Islet precursor cell (in vitro differentiated cells): ENCODE measurements at places on chromosomes 4 and X.

DNA sequence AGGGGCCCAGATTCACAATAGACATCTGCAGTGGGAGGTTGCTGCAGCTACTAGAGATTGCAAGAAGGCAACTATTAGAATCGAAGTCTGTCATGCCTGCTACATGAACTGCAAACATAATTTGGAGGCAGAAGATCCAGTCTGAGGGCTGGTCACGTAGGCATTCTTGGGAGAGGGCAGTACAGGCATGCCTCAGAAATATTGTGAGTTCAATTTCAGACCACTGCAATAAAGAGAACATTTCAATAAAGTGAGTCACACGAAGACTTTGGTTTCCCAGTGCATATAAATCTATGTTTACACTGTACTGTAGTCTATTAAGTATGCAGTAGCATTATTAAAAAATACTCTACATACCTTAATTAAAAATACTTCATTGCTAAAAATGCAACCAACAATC is 585.8 kb upstream of the FAT1 start:
- no peak for DNase-seq

GRCh38 chr4:180100433-180101344 is 2142.5 kb upstream of the TENM3 start:
- no peak for DNase-seq

DNA sequence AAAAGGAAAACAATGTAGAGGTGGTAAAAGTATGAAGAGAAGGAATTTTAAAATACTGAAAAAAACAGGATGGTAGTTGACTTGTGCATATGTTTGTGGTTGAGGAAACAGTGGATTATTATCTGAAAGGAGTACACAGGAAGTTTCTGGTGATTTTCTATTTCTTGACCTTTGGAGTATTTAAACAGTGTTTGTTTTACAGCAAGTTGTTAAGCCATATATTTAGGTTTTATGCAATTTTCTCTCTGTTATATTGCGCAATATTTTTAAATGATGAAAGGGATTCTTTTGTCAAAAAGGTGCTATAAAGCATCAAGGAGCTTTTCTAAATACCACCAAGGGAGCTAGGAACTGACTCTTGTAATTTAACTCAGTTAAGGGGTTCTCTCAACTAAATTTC is 343.1 kb upstream of the MAOA start:
- DNase-seq, result no peak

GRCh38 chr4:154164931-154165839 is 326.4 kb downstream of the DCHS2 start:
- DNase-seq, result peak; percentile 94

DNA sequence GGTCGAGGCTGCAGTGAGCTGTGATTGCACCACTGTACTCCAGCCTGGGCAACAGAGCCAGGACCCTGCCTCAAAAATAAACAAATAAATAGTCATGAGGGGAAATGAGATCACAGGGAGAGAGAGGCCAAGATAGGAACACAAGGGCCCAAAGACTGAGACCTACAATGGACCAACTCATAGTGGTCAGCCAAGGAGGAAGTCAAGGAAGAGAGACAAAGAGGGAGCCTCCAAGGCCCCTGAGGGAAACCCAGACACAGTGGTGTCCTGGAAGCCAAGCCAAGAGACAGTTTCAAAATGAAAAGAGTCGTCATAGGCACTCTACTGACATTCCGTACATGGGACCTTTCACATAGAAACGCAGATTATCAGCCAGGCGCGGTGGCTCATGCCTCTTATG is 153.3 kb downstream of the BCOR start:
- DNase-seq, result no peak

DNA sequence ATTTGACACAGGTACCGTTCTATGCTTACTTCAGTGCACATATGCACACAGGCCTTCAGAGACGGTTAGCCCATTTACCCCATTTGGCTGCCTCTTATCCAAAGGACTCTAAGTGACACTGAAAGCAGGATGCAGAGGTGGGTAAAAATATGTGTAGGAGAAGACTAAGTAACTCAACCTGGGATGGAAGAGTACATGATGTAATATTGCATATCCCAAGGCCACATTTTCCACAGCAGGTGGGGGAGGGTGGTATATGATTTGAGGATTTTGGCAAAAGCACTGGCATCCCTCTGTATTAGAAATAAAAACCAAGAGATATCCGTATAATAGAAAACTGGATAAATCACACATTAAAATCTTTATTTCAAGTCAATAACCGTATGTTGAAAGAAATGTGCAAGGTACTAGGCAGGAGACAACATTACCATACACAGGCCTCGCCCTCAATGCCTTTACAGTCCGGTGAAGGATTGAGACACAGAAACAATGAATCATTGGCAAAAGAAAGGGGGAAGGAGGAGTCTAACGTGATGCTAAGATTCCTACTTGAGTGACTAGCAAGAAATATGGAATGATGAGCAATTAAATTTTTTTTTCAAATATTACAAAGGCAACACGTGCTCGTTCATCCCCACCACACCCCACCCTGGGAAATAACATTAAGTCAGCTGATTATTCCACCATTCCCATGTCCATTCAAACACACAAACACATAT is 161.0 kb upstream of the RASGEF1B start:
- no peak for DNase-seq

DNA sequence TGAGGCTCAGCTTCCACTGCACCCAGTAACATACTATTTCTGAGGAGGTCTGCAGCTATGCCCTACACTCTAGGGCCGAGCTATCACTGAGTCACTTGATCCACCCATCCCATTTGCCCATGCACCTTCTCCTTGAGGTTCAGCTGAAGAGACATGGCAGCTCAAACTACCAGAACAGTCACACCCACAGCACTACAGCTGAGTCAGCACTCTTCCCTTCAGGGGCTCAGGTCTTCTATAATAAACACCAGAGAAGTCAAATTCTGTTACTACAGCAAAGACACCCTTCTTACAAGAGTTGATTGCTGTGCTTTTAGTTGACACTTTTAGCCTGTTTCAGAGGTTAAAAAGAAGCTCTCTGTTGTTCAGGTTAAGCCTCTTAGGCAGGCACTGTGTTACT is 1696.4 kb upstream of the ADGRL3 start:
- DNase-seq, result no peak

DNA sequence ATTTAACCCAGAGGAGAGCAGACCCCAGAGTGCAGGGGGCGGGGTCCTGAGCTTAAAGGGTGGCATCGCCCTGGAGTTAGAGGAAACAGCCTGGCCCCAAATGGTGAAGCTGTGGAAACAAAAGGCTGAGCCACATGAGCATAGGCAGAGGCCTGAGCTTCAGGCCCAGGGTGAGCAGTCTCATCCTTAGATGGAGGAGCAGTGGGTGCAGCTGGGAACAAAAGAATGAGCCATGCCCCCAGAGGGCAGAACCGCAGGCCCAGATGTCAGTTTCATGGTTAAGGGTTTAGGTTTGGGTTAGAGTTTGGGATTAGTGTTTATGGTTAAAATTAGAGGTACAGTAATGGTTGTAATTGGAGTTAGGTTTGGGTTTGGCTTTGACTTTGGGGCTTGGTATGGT is 44.4 kb upstream of the IL9R start:
- no peak for DNase-seq

- DNase-seq, result no peak
Measured at GRCh38 chr4:48081196-48081595, 52.9 kb downstream of the TXK start.

DNA sequence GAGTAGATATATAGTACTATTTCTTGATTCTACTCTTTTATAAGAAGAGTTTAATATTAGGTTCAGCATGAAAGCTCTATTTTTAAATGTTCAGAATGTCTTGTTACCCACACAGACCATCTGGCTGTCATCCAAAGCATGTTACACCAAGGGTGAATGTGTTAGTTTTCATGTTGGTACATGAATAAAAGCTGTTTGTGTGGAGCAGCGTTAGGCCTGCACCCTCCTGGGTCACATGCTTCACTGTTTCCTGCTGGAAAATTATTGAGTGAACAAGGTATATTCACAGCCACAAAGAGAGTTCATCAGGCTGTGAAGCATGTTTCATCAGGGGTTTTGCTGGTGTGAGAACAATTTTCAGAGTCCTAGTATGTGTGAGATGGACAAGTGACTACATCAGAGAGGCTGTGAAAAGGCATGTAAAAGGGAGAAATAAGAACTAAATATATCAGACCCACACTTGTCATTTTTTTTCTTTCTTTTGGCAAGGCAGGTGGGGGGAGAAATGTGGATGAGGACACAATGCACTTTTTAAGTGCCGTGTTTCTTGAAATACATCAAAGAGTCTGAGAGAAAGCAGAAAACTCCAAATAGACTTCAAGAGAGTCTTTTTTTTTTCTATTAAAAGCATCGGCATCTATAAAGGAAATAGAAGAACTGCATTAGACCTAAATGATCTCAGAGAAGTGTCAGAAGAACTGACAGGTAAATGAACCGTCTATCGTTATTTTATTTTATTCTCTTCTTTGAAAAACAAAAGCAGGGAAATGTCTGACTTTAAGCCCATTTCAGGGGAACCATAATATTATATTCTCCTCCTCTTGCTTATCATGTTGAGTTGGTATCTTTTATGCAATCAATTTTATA is 2429.7 kb downstream of the PCDH7 start:
- no peak for DNase-seq

- DNase-seq, result no peak
Measured at GRCh38 chrX:104098151-104098808, 14.0 kb upstream of the ZCCHC18 start.

DNA sequence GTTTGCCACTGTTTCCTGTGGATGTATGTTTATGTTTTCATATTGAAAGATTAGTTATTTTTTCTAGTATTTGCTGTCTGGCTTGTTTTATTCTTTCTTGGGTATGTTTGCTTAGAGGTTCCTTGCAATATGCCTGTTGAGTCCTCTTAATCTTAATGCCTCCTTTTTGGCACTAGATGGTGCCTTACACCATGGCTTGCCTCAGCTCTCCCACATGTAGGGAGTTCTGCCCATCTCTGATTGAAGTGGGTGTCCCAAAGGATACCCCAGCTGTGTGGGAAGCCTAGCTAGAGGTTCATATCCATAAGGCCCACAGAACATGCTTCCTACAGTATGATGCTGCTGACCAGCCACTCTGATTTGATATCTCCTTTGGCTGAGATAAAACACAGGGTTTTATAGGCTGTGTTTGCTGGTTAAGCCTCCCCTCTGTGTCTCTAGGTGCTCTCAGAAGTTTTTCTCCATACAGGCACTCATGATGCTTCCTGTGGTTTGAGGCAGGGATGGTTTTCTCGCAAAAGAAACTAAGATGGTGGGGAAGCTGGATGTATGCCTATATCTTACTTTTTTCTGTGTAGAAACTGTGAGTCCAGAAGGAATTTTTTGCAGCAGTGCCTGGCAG is 162.4 kb downstream of the ASB9 start:
- DNase-seq, result no peak

DNA sequence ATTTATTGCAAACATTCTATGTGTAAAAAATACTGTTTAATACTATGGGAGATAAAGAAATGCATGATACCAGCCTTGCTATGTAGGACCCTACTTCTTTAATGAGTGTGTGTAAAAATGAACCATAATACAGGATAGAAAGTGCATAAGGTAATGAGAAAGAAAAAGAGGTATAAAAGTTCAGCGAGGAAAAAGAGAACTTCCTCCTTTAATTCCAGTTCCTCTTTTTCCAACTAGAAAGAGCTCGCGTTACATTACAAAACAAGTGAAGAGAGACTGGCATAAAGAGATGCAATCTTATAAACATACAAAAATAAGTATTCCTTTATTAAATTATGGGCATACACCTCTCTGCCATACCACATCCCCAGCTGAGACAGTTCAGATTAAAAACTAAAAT is 77.4 kb downstream of the ANKRD17 start:
- DNase-seq, result no peak

DNA sequence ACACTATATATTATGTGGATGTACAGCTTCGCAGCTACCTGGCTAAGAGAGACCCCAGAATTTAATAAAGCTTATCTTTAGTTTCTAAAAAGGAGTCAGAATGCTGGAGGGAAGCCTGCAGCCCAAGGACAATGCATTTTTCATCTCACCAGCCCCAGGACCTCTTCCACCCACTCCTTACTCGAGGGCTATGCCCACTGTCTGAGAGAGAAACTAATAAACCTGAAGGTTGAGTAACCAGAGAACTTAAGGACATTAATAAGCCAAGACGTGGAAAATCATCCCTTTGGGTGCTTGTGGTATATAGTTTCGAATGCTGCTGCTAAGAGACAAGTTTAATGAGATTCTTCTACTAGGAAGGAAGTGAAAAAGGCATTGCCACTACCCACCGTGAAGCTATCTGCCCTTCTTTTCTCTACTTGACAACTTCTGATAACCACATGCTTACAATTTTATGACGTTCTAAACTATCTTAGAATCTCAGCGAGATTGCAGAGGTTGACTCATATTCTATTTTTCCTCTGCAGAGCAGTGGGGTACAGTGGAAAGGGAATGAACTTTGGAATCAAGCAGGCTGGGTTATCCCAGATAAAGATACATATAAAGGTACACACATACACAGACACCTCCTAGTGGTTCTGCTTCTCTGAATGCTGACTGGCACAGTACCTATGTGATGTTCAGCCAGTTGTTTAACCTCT is 3.3 kb downstream of the RELL1 start:
- DNase-seq, result no peak

DNA sequence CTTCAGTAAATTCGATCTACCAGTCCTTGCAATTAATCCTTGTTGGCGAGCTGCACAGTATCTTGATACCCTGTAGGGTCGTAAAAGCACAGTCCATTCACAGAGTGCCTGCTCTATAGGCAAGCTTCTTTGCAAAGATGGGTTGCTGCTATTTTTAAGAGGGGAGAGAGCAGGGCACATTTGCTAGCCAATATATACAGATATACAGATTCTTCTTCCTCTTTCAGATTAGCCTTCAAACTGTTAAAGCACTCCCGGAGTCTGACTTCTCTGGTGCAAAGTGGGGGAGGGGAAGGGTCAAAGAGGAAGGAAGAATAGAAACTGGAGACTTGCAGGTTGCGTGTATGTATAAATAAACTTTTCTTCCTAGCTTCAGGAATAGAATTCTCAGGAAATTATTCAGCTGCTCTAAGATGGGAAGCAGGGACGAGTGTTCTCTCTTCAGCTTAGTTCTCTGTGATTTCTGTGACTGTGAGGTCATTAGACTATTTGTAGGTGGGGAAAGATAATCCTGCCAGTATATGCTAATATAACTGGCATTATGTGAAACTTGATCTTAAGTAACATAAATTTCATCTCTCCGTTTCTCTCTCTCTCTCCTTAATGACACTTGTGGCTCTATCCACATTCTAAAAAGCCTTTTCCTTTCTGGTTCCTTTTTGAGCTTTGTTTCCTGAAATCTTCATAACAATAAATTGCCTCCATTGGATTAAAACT is at the start of gene CYSLTR1:
TSS of gene CYSLTR1 (minus strand) at position 242 of the 717 bp plus-strand sequence. CDS start 53,865 bp downstream, outside the sequence.
- no peak for DNase-seq

DNA sequence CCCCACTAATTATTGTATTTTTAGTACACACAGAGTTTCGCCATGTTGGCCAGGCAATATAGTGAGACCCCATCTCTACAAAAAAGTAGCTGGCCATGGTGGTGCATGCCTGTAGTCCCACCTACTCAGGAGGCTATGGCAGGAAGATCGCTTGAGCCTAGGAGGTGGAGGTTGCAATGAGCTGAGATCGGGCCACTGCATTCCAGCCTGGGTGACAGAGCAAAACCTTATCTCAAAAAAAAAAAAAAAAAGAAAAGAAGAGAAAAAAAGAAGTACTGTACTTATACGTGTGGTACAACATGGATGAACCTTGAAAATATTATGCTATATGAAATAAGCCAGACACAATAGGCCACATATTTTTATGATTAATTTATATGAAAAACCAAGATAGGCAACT is 9.9 kb upstream of the WDR45 start:
- DNase-seq, result no peak
